KBM-7 (cell line): ENCODE measurements at places on chromosomes 11 and 22.

DNA sequence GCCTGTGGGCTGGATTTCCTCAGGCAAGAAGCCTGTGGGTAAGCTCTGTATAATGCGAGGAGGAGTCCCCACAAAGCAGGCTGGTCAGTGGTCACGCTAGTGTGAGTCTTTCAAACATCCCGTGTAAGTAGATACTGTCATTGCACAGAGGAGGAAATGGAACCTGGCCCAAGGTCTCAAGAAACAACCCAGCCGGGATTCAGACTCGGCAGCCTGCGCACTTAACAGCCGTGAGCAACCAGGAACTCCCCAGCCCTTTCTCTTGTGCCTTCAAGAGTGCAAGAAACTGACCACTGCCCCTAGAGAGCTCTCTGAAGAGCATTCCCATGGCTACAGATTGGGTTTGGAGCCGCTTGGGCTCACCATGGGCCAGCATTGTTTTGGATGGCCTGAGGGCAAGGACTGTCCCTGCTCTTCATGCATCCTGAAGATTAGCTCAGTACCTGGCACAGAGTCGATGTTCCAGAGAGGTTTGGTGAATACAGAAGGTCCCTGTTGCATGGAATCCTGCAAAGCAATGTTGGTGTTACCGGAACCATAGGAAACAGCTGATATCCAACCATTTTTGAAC lies 6.0 kb downstream of the MPST start:
- DNase-seq, result no peak

- no peak for DNase-seq
These were observed 24.1 kb upstream of the CLNS1A start for GRCh38 chr11:77661670-77662069.

GRCh38 chr22:23220485-23221350 lies 40.4 kb downstream of the BCR start:
- DNase-seq, result peak; percentile 77

DNA sequence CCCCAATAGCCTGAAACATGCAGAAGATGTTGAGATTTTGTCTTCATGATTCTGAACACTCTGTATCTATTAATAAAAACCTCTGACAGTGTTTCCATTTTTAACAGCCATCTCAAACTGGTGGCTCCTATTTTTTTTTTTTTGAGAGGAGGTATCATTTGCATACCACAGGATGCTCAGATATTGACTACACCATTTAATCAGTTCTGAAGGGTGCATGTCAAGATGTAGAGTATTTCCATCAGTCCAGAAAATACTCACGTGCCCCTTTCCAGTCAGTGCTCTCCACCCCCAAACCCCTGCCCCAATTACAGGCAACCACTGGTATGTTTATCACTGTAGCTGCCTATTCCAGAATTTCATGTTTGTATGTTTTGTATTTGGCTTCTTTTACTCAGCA lies 85.3 kb upstream of the SORL1-AS1 start:
- DNase-seq, result no peak
